ENCODE measurements at places on chromosomes 4 and X.

DNA sequence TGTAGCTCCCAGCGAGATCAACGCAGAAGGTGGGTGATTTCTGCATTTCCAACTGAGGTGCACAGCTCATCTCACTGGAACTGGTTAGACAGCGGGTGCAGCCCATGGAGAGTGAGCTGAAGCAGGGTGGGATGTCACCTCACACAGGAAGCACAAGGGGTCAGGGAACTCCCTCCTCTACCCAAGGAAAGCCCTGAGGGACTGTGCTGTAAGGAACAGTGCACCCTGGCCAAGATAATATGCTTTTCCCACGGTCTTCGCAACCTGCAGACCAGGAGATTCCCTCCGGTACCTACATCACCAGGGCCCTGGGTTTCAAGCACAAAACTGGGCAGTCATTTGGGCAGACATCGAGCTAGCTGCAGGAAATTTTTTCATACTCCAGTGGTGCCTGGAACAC is 216.4 kb upstream of the TET2 start:
- no peak for DNase-seq

DNA sequence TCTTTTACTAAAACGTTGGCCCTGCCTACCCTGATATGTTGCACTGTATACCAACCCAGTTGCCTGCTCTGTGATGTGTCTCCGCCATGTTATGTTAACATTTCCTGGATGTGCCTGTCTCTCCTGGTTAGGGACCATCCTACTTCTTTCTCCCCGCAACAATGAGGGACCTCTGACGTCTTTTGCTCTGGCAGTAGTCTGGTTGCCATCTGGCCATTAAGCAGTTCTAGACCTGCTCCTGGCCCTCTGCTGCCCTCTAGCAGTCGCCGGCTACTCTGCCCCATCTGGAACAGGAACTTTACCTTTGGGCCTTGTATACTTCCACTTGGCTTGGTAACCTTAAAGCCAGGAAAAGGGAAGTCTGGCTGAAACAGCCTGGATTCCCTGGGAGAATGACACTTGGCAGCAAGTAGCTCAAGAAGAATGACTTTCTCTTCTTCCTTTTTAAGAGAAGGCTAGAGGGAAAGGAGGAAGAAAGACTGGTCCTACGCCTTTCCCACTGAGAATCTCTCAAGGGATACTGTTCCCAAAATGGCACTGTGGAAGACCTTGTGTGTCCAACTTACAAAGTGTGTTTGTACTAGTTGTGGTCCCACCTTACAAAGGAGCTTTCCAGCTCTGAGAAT is 63.5 kb downstream of the GPC3 start:
- DNase-seq: no peak

DNA sequence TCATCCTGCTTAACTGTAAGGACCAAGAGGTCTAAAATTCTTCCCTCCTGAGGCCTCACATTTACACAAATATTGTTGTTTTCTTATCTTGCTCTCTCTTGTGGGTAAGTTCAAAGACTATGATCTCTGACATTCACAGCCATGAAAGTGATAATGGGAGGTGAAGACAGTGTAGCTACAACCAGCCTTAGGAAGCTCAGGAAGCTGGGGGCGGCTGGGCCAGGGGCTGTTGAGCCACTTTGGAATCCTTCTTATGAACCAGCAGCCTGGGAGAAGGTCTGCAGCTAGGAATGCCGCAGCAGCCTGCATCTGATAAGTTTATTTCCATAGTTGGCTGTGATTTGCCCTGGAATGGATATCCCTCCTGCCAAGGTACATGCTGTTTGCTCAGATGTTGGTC is 316.2 kb downstream of the STIM2 start:
- no peak for DNase-seq

- no peak for DNase-seq
These were observed at the start of gene COL4A5 for GRCh38 chrX:108439426-108439942. COL4A5 (plus strand) TSS chrX:108439838; CDS start chrX:108440126, 288 bp downstream.

GRCh38 chr4:136818811-136819330 is 713.4 kb downstream of the PCDH18 start:
- DNase-seq: no peak

GRCh38 chr4:23878912-23879732 is 10.7 kb downstream of the PPARGC1A start:
- DNase-seq: no peak

DNA sequence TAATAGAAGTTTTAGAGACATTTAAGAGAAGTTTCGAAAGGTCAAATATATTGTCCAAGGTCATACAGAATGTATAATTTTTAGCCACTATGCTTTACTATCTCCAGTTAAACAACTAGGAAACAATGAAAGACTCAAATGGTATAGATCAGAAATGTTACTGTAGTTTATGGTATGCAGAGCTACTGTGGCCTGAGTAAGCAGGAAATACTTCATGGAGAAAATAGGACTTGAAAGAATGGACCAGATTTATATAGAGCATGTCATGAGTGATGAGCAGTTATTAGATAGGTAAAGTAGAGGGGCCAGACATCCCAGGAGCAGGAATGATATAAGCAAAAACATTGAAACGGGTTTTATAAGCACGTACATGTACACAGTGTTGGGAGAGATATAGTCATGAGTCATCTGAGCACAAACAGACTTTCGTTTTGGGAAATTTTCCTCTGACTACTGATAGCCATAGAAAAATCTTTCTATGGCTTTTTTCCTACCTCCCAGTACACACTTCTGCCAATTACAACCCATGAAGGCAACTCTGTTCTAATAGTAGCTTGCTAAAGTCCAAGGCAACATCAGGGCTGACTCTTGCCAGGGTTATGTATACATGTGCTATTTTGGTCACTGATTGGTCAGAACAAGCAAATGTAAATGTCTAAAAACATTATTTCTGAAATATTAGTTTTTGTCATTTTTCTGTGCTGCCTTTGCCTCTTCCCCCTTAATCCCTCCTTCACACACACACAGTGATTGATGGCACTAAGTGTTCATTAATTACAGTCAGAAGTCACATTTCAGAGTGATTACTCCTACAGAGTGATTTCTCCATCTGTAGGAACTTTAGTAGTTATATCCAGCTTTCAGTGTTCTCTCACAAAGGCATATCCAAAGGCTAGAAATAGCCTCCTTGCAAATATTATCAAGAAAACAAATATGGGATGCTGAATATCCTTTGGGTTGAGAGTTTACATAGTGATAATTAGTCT is 198.7 kb downstream of the ENOX2 start:
- no peak for DNase-seq

- DNase-seq: no peak
These were observed 330.9 kb downstream of the CXXC4 start for GRCh38 chr4:104163820-104164219.

GRCh38 chr4:14400307-14400706 is 602.0 kb upstream of the CPEB2 start:
- no peak for DNase-seq

- no peak for DNase-seq
These were observed 13.6 kb downstream of the HMX1 start for GRCh38 chr4:8857766-8858700.

GRCh38 chr4:2852481-2852921 is 8.9 kb downstream of the ADD1 start:
- DNase-seq: no peak

DNA sequence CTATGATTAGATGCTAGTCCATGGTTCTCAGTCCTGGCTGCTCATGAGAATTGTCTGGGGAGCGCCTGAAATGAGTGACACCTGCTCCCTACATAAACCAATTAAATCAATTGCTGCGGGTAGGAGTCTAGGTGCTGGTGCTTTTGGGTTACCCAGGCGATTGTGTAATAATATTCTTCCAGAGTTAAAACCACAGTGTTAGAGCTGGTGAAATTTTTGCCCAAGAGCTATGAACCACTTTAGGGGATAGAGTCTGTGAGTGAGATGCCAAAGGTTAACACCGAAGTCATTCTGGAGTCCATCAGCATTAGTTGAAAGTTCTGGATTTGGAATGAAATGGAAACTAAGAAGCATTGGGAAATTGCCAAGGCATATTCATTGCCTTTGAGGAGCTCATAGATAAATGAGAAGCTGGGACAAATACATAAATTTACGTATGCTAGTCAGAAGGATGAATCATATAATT is 15.3 kb downstream of the PDK3 start:
- DNase-seq: no peak

DNA sequence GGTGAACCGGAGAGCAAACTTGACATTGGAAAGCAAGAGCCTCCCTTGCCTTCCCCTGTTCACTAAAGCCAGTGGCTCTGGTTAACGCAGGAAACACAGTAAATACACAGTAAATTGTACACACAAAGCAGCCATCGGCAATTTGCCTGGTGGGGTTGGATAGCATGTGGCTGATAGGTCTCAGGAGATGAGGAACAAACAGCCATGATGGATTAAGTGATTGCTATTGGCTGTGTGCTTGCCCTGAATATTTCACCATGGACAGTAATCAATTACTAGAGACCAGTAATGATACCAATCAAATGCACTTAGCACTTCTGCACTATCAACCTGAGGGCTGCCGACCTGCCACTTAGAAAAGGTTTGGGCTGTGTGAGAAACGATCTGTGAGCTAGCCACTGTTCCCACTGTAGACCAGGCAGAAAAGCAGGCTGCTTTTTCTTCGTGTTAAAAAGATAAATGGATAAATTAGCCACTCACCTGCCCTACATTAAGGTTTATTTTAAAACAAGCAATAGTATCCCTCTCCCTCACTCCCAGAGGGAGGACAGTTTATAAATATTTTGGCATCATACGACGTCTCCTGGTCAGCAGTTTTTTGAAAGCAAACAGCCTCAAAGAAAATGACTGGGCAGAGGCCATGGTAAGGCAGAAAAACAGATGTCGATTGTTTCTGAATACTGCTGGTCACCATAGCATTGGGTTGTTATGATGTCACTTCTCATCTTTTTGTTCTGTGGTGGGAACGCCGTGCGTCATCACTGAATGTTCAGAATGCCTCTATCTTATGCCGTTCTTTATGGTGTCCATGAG is 167.1 kb downstream of the MAML3 start:
- no peak for DNase-seq

GRCh38 chrX:37787423-37787869 is 7.6 kb downstream of the CYBB start:
- no peak for DNase-seq

- no peak for DNase-seq
These were observed 119.6 kb upstream of the LDB2 start for GRCh38 chr4:17018013-17018412.

- DNase-seq: no peak
These were observed 26.3 kb upstream of the ACTRT1 start for GRCh38 chrX:128078545-128078944.

GRCh38 chr4:26985873-26986272 is 125.2 kb downstream of the STIM2 start:
- no peak for DNase-seq

GRCh38 chr4:182273191-182273935 is 30.2 kb downstream of the TENM3 start:
- no peak for DNase-seq

DNA sequence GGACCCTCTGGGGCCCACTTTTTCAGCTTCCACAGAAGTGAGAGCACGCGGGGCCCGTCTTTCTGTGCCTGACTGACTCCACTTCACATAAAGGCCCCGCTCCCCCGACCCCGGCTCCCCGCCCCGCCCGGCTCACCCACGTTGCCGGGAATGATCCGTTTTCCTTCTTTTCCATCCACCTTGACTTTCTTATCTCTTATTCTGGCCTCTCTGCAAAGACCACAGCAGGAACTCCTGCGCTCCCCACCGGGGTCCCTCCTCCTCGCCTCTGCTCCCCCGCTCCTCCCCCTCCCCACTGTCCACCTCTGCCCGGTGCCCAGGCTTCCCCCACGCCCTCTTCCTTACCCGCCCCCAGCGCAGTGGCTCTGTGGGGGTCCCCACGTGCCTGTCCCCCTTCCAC is 54.2 kb upstream of the CLDN24 start:
- no peak for DNase-seq

- no peak for DNase-seq
These were observed 1083.5 kb upstream of the GRID2 start for GRCh38 chr4:91220315-91220714.

GRCh38 chr4:108849611-108850168 is 86.8 kb upstream of the ETNPPL start:
- DNase-seq: no peak

- no peak for DNase-seq
These were observed 116.2 kb upstream of the SLC4A4 start for GRCh38 chr4:71222661-71223060.

DNA sequence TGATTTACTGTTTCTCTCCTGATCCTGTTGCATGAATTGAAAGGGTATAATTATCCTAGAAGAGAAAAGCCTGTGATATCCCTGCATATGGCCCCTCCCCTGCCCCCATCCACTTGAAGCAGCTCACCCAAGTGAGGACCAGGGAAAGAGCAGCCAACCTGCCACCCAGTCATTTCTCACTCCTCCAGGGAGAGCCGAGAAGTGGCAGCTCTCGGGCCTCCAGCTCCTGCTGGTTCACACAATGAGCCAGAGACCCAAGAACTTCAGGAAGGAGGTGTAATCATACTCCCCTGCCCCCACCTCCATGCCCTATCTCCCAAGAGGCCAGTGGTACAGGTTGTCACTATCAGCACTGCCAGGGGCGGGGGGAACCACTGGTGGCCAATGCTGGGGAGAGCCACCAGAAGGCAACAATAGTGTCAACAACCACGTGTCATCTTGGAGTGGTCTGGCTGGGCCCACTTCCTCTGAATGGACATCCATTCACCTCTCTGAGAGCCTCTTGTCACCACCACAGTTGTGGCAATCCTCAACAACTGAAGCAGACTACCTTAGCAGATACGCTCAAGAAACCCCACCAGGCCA is 42.9 kb downstream of the APOO start:
- no peak for DNase-seq

DNA sequence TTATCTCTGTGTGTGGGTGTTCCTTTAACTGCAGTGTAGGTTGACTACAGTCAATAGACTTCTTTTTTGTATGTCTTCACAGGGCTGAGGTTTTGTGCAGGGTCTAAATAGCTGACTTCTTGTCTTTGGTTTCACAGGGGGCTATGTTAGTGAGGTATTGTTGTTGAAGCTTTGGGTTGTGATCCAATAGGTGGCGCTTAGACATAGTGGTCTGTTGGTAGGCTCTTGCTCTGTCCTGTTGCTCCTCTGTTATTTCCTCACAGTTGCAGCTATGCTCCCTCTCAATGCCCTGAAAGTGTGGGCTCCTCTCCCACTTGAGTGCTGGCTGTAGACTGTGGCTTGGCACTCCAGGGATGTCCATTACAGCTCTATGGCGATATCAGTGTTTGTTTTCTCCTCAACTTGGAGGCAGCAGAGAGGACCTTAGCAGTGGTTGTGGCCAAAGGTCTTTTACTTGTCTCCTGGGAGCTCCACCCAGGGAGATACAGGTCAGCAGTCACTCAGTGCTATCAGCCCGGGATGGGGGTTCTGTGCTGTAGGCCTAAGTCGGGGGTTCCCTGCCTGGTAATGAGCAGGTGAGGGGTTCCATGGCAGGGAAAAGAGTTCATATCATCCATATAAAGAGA is 14.0 kb downstream of the POF1B start:
- DNase-seq: no peak

GRCh38 chrX:69503782-69504625 is at the start of gene NALF2:
NALF2 (plus strand) TSS chrX:69504326; CDS start chrX:69505283, 957 bp downstream.
- DNase-seq: no peak

GRCh38 chrX:125205133-125205917 is 114.3 kb upstream of the TEX13C start:
- no peak for DNase-seq

- DNase-seq: no peak
These were observed 5.6 kb downstream of the PRDM5 start for GRCh38 chr4:120916937-120917336.
